ENCODE measurements at places on chromosomes 1 and 21.

- no peak for DNase-seq
These were observed 20.0 kb upstream of the PADI1 start for GRCh38 chr1:17184822-17185484.

DNA sequence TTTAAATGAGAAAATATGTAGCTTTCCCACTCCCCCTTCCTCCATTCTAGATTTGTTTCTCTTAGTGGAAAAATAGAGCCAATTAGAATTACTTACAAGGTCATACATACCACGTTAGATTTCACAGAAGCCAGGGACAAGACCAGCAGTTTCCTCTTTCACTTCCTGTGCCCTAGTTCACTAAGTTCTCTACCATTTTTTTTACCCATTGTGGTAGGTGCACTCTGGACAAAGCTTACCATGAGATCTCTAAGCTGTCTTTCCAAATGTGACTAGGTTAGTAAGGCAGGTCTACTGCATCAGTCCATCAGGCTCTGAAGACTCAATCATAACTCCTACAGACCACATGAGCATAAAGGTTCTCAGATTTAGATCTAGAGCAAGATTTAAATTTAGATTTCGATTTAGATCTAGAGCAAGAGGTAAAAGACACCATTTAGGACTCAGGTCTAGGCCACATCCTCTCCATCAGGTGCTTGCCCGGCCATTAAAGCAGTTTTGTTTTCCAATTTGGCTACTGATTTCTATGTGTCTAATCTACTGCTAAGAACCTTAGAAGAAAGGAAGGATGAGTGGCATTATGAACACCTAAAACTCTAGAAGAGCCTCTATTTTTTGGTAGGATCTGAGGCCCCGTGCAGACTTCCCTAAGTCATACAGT lies 235.3 kb downstream of the FAF1 start:
- DNase-seq = no peak

- no peak for DNase-seq
These were observed 61.6 kb downstream of the NME7 start for GRCh38 chr1:169305948-169306347.

GRCh38 chr1:169534653-169535052 lies 48.9 kb upstream of the SLC19A2 start:
- DNase-seq = no peak

Measured in CD4-positive, alpha-beta memory T cell (primary cell).